ENCODE measurements at places on chromosomes 11 and 22.
A peak's percentile ranks its signal among the peaks of the same experiment; 100 is the strongest.

DNA sequence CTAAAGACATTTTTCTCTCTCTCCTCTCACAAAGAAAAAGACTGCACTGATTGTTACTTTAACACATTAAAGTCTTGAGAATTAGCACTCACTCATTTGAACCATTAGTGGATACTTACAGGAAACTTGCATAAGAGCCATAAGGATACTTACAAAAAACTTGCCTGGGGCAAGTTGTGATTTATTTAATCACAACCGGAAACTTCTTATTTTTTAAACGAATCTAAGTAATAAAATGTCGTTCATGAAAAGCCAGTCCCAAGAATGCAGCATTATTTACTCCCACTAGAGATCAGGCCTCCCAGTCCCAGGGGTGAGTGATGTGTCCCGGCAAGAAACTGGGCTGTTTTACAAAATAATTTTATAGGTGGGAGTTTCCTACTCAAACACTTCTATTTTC, 59.3 kb upstream of the TTC12 start:
- no peak for DNase-seq

DNA sequence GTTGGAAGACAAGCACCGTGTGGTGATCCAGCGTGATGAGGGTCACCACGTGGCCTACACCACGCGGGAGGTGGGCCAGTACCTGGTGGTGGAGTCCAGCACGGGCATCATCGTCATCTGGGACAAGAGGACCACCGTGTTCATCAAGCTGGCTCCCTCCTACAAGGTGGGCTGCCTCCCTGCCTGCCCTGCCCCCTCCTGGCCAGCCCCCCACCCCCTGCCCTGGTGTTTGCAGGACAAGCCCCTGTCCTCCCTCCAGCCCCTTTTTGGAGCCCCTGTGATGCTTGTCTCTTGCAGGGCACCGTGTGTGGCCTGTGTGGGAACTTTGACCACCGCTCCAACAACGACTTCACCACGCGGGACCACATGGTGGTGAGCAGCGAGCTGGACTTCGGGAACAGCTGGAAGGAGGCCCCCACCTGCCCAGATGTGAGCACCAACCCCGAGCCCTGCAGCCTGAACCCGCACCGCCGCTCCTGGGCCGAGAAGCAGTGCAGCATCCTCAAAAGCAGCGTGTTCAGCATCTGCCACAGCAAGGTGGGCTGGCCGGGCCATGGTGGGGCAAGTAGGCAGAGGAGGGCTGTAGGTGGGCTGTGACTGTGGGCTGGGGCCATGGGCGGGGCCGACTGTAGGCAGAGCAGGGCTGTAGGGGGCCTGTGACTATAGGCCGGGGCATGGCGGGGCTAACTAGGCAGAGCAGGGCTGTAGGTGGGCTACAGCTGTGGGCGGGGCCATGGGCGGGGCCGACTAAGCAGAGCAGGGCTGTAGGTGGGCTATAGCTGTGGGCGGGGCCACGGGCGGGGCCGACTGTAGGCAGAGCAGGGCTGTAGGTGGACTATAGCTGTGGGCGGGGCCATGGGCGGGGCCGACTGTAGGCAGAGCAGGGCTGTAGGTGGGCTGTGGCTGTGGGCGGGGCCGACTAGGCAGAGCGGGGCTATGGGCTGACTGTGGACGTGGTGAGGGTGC, 13.6 kb downstream of the MUC2 start:
- DNase-seq: no peak

GRCh38 chr11:125345421-125346178, 150.5 kb downstream of the FEZ1 start:
- peak; percentile 36 for DNase-seq

DNA sequence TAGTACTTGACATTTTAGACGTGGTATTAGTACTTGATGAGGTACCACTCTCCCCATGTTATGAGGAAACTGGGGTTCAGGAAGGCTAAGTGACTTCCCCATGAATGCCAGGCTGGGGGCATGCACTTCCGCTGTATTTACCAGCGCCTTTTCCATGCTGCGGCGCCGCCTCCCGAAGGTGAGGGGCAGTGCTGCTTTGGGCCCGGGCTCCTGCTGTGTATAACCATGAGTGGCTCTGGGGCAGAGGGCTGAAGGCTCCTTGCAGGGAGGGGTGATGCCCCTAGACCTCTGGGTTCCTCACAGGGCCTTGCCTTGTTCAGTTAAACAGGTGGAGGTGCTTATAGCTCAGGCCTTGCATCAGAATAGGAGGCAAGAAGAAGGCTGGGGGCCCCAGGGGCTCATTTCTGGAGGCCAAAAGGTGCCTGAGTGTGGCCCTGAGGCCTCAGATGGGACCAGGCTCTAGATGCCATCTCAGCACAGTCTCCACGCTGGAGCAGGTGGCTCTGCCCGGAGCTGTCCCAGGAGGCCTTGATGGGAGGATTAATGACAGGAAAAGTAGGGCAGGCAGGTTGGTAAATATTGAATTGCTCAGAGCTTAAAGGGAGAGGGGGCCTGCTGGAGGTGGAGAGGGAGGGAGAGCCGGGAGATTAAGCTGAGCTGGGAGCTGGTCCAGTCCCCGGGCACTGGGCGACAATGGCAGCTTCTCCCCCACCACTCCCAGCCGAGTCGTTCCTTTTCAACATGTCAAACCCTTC, 129.6 kb downstream of the CEP164 start:
- no peak for DNase-seq

- no peak for DNase-seq
Measured at GRCh38 chr11:113147249-113147648, 167.1 kb upstream of the TTC12 start.

GRCh38 chr22:22109693-22110466, 127.3 kb upstream of the TOP3B start:
- no peak for DNase-seq

DNA sequence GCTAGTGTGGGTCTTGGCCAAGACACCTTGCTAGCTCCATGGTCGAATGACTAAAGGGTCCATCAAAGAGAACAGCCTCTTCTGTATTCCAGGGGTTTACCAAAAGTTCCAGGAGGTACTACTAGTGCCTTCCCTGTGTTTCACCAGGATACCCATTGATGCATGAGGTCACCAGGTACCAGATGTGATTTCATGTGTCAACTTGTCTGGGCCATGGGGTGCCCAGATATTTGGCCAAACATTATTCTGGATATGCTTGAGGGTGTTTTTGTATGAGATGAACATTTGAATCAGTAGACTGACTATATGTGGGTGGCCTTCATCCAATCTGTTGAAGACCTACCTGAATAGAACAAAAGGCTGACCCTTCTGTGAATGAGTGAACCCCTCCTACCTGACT, 92.8 kb downstream of the GALNT18 start:
- DNase-seq: no peak

DNA sequence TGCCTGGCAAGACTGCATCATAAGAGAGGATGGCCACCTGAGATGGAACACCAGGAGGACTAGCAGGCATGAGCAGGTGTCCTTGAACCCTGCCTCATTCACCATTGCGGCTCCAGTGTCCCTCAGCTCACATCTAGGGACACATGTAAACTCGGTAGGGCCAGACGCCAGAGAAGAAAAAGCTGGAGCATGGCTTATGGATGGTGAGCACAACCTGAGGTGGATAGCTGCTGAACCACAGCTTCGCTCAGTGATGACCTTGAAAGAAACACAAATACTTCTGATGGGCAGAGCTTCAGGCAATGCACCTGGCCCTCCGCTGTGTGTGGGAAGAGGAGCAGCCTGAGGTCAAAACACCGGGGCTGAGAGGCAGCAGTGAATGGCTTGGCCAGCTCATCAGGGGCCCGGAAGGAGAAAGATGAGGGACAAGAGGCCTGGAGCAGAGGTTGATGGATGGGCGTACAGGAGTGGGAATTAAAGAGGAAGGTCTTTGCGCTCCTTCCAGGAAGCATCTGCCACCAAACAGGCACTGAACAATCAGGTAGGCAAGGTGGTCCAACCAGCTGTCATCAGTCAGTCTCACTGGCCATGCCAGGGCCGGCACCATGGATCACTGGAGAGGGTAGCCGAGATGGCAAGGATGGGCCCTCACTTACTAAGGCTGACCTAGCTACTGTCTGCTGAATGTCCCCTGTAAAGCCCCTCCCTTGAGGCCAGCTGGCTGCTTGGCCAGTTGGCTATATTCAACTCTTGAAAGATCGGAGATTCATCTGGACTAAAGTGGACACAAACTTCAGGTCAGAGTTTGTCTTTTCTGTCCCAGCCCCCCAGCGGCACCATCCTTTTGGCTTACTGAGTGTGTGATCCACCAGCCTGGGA, 89.7 kb downstream of the MYEOV start:
- DNase-seq: no peak

DNA sequence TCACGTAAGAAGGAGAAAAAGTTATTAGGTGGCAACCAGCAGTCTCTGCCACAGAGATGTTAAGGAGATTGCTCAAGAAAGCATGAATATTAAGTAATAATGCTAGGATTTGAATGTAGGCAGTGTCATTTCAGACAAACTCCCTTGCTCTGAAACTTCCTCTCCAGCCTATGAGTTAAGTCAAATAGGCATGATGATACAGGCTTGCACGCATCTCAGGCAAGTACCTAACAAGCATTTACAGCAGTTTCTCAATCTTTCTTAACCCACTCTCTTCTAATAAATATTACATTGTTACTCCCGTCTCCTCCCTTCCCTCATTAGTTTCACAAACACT, 72.7 kb downstream of the RAB38 start:
- no peak for DNase-seq

DNA sequence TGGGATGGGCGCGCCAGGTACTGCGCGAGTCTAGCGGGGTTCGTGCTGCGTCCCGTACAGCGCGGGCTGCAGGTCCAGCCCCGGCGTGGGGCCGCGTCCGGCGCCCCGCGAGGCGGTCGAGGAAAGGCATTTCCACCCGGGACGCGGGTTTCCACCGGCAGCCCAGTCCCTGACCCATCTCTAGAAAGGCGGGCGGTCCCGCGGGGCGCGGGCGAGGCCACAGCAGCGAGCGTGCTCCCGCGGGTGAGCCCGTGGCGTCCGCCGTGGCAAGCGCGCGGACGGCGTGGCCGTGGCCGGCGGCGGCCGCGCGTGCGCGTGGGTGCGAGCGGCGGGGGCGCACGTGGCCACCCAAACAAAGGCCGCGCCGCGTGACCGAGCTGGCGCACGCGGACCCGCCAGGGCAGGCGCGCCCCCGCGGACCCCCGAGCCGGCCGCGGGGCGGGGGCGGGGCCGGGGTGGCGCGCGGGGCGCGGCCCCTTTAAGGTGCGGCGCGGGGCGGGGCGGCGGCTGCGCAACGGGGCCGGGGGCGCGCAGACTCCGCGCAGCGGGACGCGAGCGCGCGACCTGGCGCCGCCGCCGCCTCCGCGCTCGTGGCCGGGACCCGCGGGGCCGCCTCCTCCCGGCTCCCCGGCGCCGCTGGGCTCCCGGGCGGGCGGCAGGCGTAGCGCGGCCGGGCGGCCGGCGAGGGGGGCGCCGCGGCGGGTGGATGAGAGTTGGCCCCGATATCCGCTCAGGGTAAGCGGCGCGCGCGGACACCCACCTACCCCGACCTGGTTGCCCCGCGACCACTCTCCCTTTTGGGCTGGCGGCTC, 39.3 kb upstream of the CELSR1 start:
- peak; percentile 76 for DNase-seq

DNA sequence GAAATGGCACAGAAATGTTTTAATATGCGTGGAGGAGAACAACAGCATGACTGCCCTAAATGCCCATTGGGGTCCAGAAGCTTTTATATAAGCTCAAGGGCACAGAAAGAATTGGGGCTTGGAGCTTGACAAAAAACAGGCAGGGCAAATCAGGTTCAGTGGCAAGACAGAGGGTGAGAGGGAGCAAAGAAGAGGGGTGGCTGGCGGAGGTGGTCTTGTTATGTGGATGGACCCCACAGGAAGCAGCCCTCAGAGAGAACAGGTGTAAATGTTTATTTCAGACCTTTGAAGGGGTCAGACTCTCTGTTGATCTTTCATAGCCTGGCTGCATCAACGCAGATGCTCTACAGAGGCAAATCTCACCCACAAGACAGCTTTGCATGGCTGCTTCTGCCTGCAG, 213.1 kb upstream of the B3GAT1 start:
- no peak for DNase-seq

DNA sequence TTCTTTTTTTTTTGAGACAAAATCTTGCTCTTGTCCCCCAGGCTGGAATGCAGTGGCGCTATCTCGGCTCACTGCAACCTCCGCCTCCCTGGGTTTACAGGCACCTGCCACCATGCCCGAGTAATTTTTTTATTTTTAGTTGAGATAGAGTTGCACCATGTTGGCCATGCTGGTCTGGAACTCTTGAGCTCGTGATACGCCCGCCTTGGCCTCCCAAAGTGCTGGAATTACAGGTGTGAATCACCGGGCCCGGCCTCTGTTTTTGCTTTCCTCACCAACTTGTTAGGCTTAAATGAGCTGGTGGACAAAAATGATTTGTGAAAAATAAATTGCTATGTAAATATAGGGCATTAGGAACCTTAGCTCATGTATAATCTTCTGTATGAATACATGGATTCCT, 3.5 kb downstream of the MEI1 start:
- no peak for DNase-seq

DNA sequence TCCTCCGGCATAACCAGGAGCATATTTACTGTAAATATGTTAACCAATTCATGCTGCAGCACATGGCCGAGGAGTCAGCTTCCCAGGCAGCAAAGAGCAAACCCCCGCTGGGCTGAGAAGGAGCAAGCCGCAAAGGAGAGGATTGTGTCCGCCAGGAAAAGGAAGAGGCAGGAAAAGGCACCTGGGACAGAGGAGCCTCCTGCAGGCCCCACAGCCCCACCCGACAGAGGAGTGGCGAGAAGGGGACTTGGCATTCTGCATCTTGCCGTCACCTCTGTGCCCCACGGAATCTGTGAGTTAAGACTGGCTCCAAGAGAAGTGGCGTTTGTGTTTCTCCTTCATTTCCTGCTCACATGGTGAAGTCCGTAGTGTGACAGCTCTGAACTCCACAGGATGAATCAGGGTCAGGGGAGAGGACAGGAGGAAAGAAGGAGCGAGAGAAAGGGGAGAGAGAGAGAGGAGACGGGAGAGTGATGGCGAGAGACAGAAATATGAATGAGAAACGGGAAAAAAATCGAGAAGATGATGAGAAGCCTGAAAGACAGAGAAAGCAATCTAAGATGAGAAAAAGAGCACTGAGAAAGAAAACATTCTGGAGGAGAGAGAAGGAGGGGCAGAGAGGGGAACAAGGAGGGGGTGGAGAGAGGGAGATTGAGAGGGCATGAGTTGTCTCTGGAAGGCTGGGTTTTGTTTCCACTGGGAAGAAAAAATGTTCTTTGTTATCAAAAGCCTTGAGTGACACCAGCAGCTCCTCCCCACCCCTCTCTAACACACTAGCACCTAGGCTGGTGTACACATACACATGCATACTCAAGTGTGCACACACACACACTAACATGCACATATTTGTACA, 489.6 kb downstream of the MN1 start:
- no peak for DNase-seq

DNA sequence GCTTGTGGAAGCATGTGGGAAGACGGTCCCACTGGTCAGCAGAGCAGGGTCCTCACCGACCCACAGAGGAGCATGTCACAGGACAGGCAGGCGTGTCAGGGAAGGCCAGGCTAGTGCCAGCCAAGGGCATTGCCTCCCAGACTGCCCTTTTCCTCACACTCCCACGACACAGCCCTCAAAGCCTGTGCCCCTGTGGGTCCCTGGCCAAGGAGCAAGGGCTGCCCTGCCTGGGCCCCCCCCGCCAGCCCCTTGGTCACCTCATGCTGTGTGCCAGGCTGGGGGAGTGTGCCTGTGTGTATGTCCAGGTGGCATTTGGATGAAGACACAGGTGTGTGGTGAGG, 74.7 kb downstream of the MED15 start:
- DNase-seq: no peak

- no peak for DNase-seq
Measured at GRCh38 chr11:65655570-65656332, 7.0 kb downstream of the RELA start.
